ENCODE measurements at places on chromosomes 4 and X.
A peak's percentile ranks its signal among the peaks of the same experiment; 100 is the strongest.

- no peak for DNase-seq
- H3K4me3 ChIP-seq, result no peak overlapping the region
- no peaks in the 10 kb centered on the region for H3K36me3 ChIP-seq
Measured at GRCh38 chr4:175657571-175657970, 154.5 kb downstream of the GPM6A start.

GRCh38 chrX:42129022-42129940, 205.9 kb upstream of the CASK start:
- H3K4me1 ChIP-seq, result peaks cover 70% of the 10 kb centered on the region
- no peaks in the 10 kb centered on the region for H3K27me3 ChIP-seq
- H3K27ac ChIP-seq, result peak overlapping the region; percentile 86

- H3K36me3 ChIP-seq, result no peaks in the 10 kb centered on the region
- no peaks in the 10 kb centered on the region for H3K27me3 ChIP-seq
- no peak overlapping the region for H3K27ac ChIP-seq
- no peak overlapping the region for H3K4me3 ChIP-seq
Measured at GRCh38 chr4:93878566-93878965, 50.0 kb downstream of the ATOH1 start.

DNA sequence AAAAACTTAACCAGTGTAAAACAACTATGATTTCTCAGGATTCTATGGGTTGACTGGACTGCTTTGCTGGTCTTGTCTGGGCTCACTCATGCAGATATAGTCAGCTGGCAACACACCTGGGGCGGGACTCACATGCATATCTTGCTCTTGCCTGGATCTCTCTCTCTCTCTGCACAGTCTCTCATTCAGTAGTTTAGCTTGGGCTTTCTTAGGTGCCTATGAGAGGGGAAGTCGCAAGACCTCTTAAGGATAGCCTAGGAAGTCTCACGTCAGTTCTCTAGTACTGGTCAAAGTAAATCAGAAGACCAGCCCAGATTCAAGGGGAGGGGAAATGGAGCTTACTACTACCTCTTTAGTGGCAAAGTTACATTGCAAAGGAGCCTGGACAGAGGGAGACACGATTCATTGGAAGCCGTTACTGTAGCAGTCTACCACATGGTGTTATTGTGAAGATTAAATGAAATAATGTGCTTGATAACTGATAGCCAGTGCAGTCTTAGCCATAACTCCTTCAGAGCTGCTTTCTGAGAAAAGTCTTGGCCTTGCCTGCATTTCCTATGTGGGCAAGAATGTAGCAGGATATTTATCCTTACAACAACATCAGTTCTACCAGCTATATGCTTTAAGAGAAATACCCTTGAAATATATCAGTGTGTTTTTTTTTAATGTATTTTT, 2.1 kb downstream of the COPS4 start:
- H3K27me3 ChIP-seq, result no peaks in the 10 kb centered on the region
- DNase-seq, result no peak
- peaks cover 24% of the 10 kb centered on the region for H3K4me1 ChIP-seq
- H3K4me3 ChIP-seq, result peak overlapping the region; percentile 29
- H3K27ac ChIP-seq, result no peak overlapping the region

GRCh38 chrX:21955403-21956189, 15.1 kb downstream of the SMS start:
- H3K27me3 ChIP-seq, result no peaks in the 10 kb centered on the region
- no peak overlapping the region for H3K27ac ChIP-seq
- DNase-seq, result no peak
- no peak overlapping the region for H3K4me3 ChIP-seq
- H3K4me1 ChIP-seq, result peaks cover 40% of the 10 kb centered on the region
- H3K36me3 ChIP-seq, result peaks cover 3% of the 10 kb centered on the region

- no peaks in the 10 kb centered on the region for H3K27me3 ChIP-seq
- no peaks in the 10 kb centered on the region for H3K36me3 ChIP-seq
- no peaks in the 10 kb centered on the region for H3K4me1 ChIP-seq
- no peak overlapping the region for H3K27ac ChIP-seq
- H3K4me3 ChIP-seq, result no peak overlapping the region
- no peak for DNase-seq
Measured at GRCh38 chrX:141301017-141301416, 58.7 kb upstream of the SPANXC start.

GRCh38 chrX:76428243-76429130, 977 bp downstream of the MAGEE1 start:
- peaks cover 2% of the 10 kb centered on the region for H3K27me3 ChIP-seq
- peaks cover 19% of the 10 kb centered on the region for H3K4me1 ChIP-seq
- peak; percentile 63 for DNase-seq
- H3K4me3 ChIP-seq, result peak overlapping the region; percentile 86

DNA sequence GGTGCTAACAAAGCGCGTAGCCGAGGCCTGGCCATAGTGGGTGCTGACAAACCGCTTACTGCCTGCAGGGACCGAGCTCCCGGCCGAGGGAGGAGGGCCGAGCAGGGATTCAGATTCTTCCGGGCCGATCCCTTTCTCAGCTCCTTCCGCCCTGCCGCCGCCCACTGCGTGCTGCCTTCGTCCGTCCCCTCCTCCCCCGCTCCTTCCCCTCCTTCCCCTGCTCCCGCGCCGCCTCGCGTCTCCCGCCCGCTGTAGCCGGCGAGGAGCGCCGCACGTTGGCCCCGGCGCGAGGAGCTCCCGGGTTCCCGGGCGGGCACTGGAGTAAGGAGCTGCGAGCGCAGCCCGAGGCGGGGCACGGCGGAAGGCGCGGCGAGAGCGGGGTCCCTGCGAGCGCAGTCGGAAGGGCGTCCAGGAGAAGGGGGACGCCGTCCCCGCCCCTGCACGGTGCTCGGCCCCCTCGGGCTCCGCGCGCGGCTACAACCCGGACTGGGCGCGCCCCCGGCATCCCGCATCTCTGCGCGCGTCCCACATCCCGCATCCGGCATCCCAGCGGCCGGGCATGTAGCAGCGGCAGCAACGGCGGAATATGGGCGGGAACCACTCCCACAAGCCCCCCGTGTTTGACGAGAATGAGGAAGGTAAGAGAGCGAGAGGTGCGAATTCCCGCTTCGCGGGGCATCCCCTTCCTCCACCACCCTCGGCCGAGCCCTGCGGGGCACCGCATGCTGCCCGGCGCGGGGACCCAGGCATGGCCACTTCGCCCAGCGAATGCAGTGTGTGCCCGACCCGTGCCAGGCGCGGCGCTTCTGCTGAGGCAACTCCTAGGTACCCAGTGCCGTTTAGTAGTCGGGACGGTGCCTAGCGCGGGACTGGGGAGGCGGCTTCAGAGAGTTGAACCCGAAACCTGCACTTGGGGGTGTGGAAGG, at the start of gene STK32B:
Gene STK32B, plus strand, starts transcription at position 203 of the 926 bp plus-strand sequence.
- H3K27me3 ChIP-seq, result peaks cover 37% of the 10 kb centered on the region
- peak; percentile 62 for DNase-seq
- H3K36me3 ChIP-seq, result no peaks in the 10 kb centered on the region
- peak within 1 kb of the TSS; percentile 61 for H3K4me3 ChIP-seq

GRCh38 chrX:24696294-24696693, 2.6 kb downstream of the POLA1 start:
- no peaks in the 10 kb centered on the region for H3K27me3 ChIP-seq
- H3K36me3 ChIP-seq, result peaks cover 23% of the 10 kb centered on the region
- H3K4me1 ChIP-seq, result peaks cover 20% of the 10 kb centered on the region
- no peak overlapping the region for H3K4me3 ChIP-seq

DNA sequence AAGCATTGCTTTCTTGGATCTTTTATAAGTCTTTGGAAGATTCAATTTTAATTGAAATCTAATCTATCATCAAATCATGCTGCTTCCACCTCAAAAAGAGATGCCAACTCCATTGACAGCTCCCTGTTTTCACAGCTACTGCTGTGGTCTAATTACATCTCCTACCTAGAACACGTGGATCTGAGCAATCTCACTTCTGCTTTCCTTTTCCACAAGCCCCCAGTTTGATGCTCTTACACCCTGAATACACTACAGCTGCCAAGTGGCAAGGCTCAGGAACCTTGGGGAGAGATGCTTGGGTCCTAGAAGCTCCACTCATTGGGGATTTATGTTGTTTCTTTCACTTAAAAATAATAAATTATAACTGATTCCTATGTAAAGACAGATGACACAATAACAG, 172.0 kb downstream of the CFAP299 start:
- H3K36me3 ChIP-seq, result no peaks in the 10 kb centered on the region
- H3K27ac ChIP-seq, result no peak overlapping the region
- H3K4me3 ChIP-seq, result no peak overlapping the region
- H3K27me3 ChIP-seq, result no peaks in the 10 kb centered on the region
- H3K4me1 ChIP-seq, result peaks cover 16% of the 10 kb centered on the region

DNA sequence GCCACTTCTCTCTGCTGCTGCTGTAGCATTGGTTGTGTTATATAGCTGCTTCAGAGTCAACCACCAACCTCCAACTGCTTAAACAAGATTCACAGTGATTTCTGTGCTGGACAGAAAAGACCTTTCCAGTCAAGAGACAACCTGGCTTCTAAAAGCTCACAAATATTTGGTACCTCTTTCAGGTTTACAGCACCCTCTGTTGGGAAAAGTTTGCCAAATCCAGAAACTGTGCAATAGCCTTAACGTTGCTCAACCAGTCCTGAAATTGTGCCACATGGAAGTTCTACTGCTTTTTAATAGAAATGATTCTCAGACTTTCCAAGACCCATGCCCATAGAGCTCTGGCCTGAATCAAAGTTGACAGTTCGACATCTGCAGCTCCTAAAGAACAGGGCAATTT, 842.1 kb upstream of the HTR2C start:
- H3K27me3 ChIP-seq, result no peaks in the 10 kb centered on the region
- no peaks in the 10 kb centered on the region for H3K36me3 ChIP-seq
- H3K27ac ChIP-seq, result no peak overlapping the region
- H3K4me3 ChIP-seq, result no peak overlapping the region

GRCh38 chrX:9071031-9071650, 37.2 kb upstream of the FAM9B start:
- H3K4me1 ChIP-seq, result no peaks in the 10 kb centered on the region
- H3K4me3 ChIP-seq, result no peak overlapping the region
- no peaks in the 10 kb centered on the region for H3K27me3 ChIP-seq

DNA sequence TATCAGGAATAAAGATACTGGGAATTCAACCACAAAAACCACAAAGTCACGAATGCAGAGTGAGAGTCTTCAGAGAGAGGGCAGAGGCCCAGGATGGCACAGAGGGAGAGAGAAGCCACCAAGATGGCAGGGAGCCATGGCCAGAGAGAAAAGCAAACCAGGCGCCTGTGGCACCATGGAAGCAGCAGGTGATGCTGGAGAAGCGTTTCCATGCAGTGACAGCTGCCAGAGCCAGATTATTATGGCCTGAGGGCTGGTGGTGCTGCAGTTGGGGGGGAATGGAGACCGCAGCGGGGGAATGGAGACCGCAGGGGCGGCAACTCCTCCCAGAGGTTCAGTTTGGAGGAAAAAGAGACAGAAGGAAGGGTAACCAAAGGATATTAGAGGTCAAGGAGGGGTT, 5.8 kb downstream of the TAFAZZIN start:
- H3K4me3 ChIP-seq, result no peak overlapping the region
- H3K36me3 ChIP-seq, result peaks cover 11% of the 10 kb centered on the region
- no peaks in the 10 kb centered on the region for H3K27me3 ChIP-seq
- no peak for DNase-seq
- H3K27ac ChIP-seq, result no peak overlapping the region

GRCh38 chrX:121869876-121870477, 822.6 kb downstream of the GLUD2 start:
- H3K4me3 ChIP-seq, result no peak overlapping the region
- DNase-seq, result no peak
- H3K27me3 ChIP-seq, result no peaks in the 10 kb centered on the region
- no peak overlapping the region for H3K27ac ChIP-seq
- H3K36me3 ChIP-seq, result no peaks in the 10 kb centered on the region

DNA sequence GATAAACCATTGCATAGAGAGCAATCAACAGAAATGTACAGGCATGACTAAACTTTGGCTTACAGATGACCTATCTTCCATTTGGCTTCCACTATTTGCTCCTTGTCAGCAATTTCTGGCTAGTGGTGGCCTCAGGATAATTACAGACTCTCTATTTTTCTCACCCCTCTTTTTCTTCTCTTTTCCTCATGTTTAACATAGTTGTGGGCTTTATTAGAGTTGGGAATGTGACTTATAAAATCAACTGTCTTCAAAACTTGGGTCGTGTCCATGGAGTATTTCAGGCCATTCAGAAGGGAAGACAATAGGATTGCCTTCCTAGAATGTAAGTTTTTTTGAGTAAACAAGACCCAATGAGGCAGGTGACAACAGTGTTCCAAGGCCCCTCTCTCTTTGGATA, 236.2 kb downstream of the FRAS1 start:
- H3K4me3 ChIP-seq, result no peak overlapping the region
- peaks cover 11% of the 10 kb centered on the region for H3K4me1 ChIP-seq
- H3K36me3 ChIP-seq, result no peaks in the 10 kb centered on the region
- peaks cover 22% of the 10 kb centered on the region for H3K27me3 ChIP-seq
- no peak for DNase-seq
- no peak overlapping the region for H3K27ac ChIP-seq

DNA sequence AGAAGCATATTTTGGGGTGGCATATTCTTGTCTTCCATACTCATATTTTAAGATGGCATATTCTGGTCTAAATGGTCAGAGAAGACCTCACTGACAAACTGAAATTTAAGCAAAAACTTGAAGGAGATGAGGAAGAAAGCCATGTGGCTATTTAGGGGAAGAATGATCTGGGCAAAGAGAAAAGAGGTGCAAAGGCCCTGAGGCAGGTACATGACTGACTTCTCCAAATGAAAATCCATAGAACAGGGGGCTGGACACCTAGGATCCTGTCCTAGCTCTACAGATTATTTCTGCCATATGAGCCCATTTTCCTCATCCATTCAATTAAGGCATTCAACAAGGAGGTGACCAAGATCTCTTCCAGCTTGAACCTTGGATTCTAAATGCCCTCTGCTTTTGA, 105.6 kb downstream of the IRF2 start:
- no peaks in the 10 kb centered on the region for H3K36me3 ChIP-seq
- H3K27me3 ChIP-seq, result no peaks in the 10 kb centered on the region
- peaks cover 8% of the 10 kb centered on the region for H3K4me1 ChIP-seq
- H3K4me3 ChIP-seq, result no peak overlapping the region

DNA sequence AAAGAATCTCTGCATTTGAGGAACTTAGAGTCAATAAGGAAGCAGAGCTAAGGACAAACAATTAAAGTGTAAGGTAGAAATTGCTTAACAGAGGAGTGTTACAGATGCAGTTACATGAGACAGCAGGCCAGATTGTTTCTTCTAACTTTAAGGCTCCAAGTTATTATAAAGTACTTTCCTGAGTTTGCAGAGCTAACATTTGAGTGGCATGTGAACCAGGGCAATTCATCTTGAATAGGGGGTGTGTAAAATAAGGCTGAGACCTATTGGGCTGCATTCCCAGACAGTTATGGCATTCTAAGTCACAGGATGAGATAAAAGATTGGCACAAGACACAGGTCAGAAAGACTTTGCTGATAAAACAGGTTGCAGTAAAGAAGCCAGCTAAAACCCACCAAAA, 7.6 kb upstream of the LNX1 start:
- no peaks in the 10 kb centered on the region for H3K4me1 ChIP-seq
- no peak for DNase-seq
- no peaks in the 10 kb centered on the region for H3K27me3 ChIP-seq
- no peak overlapping the region for H3K4me3 ChIP-seq
- no peak overlapping the region for H3K27ac ChIP-seq

DNA sequence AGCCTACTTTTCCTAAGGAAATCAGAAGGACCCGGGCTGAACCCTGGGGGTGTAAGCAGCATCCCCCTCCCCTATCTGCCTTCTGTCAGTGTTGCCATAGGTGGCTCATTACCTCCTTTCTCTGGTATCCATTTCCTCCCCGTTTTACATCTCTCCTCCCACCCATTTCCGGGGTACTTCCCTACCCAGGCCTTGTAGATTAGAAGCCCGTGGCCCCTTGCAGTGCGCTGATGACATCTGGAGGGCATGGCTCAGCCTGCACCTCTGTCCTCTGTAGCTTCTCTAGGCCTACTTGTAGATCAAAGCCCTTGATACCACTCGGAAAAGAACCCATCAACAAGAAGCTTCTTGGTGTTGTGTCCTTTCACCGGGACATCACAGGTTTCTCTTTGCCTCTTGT, 71.8 kb downstream of the NBDY start:
- peak; percentile 55 for DNase-seq
- H3K4me1 ChIP-seq, result peaks cover 49% of the 10 kb centered on the region
- peak overlapping the region; percentile 91 for H3K27ac ChIP-seq
- H3K4me3 ChIP-seq, result peak overlapping the region; percentile 38
- H3K36me3 ChIP-seq, result peaks cover 11% of the 10 kb centered on the region

Data from activated CD8-positive, alpha-beta T cell treated with anti-CD3 and anti-CD28 coated beads, Interleukin-2, amount 10 ng/mL, durations not matched to agents 7 days and 5 days (primary cell).